ENCODE measurements at places on chromosomes 6 and 20.

DNA sequence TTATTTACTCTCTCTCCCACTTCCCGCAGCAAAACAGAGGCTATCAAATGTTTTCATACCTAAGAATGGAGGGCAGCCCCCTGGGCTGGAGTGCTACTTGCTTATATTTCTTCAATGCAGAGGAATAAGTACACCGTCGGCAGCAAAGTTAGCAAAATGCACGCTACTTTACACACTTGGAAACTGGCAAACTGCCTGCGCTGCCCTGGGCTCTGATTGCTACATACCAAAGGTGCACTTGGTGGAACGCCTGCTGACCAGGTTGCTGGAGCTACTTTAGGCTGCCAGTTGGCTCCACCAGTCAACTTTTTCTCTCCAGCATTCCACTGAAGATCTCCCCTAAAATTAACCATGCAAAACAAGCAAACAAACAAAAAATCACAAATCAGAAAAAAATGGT is 62.4 kb downstream of the PRSS35 start:
- no peak for DNase-seq

GRCh38 chr20:38143646-38144554 is 21.2 kb downstream of the TGM2 start:
- no peak for DNase-seq

GRCh38 chr6:166737261-166737660 is 110.2 kb upstream of the RPS6KA2 start:
- DNase-seq: no peak

DNA sequence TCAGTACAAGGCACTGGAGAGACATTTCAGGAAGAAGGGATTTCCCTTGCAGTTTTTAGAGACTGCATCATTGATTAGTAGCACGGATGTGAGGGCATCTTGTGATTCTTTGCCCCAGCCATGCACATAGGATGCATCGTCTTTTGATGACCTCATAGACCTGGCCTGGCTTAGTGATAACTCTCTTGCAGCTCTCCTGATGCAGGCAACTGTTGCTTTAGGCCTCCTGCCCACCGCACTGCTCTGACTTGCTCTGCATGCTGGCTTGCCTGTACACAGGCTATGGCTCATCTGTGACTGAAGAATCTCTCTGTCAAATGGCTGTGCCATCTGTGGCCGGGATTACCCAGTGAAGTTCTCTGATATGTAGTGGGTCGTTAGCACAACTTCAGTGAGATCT is 207.7 kb upstream of the PTCHD4 start:
- no peak for DNase-seq

DNA sequence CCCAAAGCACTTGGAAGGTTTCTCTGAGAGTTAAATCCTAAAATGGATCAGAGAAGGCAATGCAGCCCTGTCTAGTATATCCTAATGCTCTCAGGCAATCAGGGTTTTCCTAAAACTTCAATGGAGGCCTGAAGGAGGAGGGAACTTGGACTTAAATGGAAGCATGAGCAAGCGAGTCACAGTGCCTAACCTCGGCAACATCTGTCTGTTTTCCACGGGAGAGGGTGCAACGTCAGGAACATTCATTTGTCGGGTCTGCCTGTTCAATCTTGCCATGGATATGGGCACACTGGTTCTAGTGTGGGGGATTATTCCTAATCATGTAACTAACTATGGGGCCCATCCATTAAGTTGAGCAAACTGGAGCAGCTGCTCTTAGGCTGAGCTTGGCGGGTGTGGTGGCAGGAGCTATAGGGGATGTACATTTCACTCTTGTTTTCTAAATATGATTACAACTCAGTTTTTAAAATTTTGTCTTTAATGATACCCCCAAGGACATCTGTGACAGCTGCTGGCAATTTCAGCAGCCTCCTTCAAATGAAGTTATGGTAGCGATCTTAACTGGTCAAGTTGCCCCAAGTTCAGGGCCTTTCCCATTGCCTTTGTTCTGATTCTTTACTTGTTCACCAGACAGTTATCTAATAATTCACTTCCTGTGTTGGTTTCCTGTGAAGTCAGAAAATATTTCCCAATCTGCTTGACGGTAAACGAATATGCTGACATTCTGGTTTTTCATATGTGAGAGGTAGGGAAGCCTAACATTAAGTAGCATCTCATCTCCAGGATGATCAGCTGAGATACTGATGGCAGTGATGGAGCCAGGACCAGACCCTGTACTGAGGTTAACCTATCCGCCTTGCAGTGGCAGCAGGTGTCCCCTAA is 21.6 kb downstream of the DSE start:
- no peak for DNase-seq

GRCh38 chr6:133906050-133906449 is 17.1 kb downstream of the TCF21 start:
- no peak for DNase-seq

- no peak for DNase-seq
Measured at GRCh38 chr6:56628105-56628504, 14.6 kb downstream of the DST start.

- DNase-seq: no peak
Measured at GRCh38 chr6:43096451-43097097, 20.5 kb downstream of the PTK7 start.

GRCh38 chr6:146868671-146869209 is 270.0 kb downstream of the ADGB start:
- no peak for DNase-seq

- no peak for DNase-seq
Measured at GRCh38 chr20:31908424-31908823, 38.0 kb downstream of the TTLL9 start.

GRCh38 chr6:97963193-97963592 is 680.2 kb upstream of the MMS22L start:
- DNase-seq: no peak
